ENCODE measurements at places on chromosomes 5 and 9.

- no peak for DNase-seq
Observed at GRCh38 chr9:107422189-107423185, 67.1 kb downstream of the KLF4 start.

- DNase-seq: no peak
Observed at GRCh38 chr5:56649569-56649968, 165.8 kb upstream of the MAP3K1 start.

- DNase-seq: no peak
Observed at GRCh38 chr5:25448190-25448621, 803.4 kb upstream of the CDH10 start.

- peak; percentile 14 for DNase-seq
Observed at GRCh38 chr5:178483620-178484019, 106.6 kb downstream of the COL23A1 start.

DNA sequence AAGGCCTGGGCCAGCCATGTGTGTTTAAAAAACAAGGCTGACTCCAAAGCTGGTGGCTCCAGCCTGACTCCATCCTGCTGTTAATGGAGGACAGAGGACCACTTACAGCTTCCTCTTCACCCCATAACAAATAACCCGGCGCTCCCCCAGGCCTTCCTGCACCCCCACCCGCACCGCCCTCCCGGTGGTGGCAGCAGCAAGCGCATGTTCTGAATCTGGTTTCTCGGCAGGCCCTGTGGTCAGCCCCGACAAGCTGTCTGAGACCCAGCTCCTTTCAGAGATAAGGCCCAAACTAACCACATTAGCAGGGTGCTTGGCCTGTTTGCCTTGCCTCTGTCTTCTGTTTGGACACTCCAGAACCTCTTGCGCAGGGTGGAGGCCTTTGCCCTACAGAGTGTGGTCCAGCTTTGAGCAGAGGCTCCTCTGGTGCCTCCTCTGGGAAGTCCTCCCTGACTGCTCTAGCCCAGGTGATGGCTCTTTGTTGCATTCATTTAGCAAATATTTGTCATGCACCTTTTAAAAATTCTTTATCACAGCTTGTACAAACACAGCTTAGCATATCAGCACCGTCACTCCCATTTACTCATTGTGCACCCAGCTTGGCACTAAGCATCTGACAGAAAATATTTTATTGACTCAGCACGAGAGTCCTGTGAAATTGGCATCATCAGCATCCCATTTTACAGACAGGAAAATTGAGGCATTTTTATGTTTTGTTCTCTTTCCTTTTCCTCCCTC, 78.4 kb downstream of the NDFIP1 start:
- DNase-seq: no peak

DNA sequence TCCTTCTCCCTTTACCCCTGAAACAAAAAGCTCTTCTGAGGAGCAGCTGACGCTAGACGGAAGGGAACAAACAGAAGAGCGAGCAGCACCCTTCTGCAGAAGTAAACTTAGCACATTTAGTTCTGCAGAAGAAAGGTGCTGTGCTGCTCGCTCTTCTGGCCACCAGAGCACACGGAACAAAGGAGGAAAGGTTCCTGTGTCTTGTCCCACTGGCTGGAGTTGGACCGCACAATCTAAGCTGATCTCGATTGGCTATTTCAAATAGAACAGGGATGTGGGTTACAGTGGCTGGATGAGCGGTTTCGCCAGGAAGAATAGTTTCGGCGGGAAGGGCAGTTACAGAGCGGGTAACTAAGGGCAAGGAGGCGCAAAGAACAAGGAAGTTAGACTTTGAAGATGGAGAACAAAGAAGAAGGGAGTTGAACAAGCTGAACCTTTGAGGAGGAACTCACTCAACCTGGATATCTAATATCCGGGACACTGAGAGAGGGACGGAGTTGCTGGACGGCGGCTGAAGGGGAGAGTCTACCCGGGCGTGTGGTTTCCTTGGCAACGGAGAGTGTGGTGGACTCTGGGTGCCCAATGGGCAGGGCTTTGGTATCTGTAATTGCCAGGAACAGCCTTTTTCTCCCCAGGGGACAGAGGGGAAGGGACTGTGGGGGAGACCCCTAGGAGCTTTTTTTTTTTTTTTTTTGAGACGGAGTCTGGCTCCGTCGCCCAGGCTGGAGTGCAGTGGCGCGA, 7.1 kb downstream of the GTF3C5 start:
- DNase-seq: no peak

DNA sequence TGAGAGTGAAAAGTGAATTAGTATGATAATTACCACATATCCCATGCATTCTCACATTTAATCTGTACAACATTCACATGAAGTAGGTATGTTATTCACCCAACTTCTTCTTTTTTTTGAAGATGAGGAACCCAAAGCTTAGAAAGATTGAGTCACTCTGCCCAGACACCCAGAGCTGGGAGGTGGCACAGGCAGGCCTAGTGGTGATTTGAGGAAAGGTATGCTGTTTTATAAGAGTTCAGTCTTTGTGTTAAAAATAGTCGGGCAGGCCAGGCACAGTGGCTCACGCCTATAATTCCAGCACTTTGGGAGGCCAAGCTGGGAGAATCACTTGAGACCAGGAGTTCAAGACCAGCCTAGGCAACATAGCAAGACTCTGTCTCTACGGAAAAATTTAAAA, 285.3 kb downstream of the NR3C1 start:
- DNase-seq: no peak

DNA sequence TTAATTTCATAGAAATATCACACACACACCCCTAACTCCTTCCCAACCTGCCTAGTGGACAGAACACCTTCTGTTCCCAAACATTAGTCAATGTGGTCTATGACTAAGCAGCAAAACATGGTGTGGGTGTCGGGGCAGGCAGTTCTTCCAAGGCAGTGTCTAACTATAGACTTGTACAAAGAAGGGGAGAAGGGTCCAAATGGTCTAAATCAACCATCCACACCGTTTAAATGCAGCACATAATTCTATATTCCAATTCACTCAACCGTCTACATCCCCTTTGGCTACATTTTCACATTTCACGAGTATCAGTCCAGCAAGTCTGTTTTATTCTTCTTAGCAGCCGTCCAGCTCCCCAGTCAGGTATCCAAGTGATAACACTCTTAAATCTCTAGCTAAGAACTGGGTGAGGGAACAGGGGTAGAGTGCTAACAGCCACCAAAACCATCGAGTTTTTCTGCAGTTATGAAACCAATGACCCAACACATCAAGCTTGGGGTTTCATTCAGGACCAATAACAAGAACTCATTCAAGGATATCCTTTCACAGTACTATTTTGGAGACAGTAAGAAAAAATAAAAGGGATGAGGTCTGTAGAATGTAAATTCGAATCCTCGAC, 3.3 kb downstream of the ZNF608 start:
- DNase-seq: no peak

DNA sequence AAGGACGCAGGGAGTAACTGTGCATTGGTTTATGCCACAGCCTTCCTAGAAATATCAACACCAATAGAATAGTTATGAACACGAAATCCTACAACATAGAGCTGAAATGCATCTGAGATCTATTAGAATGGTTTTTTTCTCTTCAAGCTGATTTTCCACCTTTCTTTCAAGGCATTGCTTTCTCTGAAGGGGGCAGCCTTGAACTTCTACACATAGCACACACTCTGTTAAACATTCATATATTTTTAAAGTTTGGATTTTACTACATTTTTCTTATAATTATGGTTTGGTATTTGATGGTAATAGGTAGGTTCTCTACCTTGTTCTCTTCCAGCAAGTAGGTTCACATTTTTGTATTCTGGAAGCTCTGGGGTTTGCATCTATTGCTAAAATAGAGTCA, 661.8 kb downstream of the SEMA5A start:
- DNase-seq: no peak

- no peak for DNase-seq
Observed at GRCh38 chr9:90301277-90301653, 341.4 kb downstream of the DIRAS2 start.

GRCh38 chr9:99414321-99414720, 192.2 kb downstream of the SEC61B start:
- no peak for DNase-seq

GRCh38 chr9:98909935-98910334, 33.8 kb upstream of the COL15A1 start:
- DNase-seq: no peak

GRCh38 chr5:169020102-169020501, 280.8 kb downstream of the SLIT3 start:
- no peak for DNase-seq

- no peak for DNase-seq
Observed at GRCh38 chr9:77647267-77648233, 572 bp downstream of the GNA14 start.

DNA sequence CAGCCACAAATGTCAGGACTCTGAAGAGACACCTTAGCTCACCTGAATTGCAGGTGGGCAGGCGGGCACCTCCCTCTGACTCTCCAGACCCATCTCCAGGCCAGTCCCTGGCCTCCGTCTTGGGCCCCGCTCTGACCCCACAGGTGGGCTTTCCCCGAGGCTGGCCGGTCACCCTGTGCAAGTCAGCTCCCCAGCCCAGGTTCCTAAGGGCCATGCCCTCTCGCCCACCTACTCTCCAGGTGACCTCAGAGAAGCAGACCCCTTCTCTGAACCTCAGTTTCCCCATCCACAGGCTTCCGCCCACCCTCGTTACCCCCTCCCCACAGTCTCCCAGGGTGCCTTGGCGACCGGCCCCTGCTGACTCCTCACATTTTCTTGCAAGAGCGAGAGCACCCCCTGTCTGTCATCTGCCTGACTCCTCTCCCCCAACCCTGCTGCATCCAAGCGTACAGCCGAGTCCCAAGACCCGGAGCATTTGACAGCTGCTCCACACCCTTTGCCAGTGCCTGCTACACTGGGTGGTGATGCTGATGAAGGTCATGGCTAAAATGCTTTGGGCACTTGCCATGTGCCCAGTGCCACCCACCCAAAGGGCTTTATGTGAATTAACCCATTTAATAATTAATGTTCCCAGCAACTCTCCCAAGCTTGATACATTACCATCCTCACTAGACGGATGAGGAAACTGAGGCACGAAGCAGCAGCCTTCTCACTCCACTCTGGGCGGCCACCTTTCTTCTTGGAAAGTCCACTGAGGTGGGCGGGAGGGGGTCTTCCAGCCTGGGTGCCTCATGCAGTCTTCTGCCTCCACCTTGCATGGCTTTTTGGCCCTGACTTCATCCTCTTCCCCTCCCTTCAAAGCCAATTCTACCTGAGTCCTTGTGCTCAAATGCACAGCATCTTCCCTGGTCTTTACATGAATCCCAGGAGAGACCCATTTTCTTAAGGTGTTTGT, 51.1 kb upstream of the ORM1 start:
- no peak for DNase-seq

DNA sequence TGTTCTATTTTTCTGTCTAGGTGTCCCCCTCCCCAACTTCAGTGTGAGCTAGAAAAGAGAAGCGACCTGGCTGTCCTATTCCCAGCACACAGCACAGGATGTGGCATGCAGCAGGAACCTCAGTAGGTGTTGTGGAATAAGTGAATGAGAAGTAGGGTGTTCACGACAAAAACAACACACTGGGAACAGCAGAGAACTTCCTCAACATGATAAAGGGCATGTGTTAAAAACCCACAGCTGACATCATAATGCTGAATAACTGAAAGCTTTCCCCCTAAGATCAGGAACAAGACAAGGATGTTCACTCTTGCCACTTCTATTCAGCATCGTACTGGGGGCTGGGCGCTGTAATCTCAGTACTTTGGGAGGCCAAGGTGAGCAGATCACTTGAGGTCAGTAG, 155.6 kb upstream of the ZNF618 start:
- DNase-seq: no peak

DNA sequence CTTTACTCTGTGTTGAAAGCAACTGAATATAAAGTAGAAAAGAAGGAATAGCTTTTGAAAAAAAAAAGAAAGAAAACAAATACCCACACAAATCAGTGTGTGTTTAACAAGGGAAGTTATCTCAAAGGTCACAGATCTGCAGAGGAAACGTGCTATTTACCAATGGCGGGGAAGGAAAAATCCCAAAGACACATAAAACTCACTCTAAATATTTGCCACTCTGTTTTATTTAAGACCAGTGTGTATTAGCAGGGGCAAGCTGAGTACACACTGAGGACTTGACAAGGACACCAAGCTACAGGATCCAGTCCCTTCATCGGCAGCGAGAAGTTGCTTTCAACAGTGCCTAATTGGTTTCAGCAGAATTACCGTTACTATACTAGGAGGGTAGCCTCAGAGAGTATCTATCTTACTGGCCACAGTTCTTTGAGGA, 252.5 kb downstream of the DEPDC1B start:
- no peak for DNase-seq

- no peak for DNase-seq
Observed at GRCh38 chr5:90866333-90866732, 307.7 kb downstream of the ADGRV1 start.

- no peak for DNase-seq
Observed at GRCh38 chr9:93025736-93026135, 32.8 kb upstream of the SUSD3 start.

GRCh38 chr5:166625210-166625865, 1666.1 kb upstream of the WWC1 start:
- no peak for DNase-seq

DNA sequence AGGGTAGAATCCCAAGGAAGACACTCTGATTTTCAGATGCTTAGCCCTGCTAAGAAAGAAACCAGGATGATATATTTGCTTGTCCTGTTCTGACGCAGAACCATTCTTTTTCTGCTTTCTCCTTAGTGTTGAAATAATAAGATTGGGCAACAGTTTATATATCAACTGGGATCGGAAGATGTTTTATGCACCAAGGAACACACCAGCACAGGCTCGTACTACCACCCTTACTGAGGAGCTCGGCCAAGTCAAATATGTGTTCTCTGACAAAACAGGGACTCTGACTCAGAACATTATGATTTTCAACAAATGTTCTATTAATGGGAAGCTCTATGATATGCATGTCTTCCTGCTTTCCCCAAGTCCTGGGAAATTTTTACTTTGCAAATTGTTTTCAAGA, 19.0 kb upstream of the RUSC2 start:
- DNase-seq: no peak

DNA sequence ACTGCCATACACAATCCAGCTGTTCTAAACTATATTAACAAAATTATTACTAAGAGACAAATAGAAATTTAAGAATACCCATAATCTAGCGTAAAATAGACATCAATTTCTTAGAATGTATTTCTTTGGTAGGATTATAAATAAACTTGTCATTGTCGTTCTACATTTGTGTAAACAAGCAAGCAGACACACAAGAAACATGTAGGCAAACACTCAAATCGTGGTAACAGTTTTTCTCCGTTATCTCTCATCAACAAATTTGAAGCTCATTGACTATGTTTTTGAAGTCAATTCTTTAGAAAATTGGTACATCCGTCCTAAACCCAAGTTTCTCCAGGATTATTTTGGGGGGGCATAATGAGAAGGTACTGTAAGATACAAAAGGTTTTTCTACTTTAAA, 832.2 kb downstream of the DTWD2 start:
- no peak for DNase-seq

DNA sequence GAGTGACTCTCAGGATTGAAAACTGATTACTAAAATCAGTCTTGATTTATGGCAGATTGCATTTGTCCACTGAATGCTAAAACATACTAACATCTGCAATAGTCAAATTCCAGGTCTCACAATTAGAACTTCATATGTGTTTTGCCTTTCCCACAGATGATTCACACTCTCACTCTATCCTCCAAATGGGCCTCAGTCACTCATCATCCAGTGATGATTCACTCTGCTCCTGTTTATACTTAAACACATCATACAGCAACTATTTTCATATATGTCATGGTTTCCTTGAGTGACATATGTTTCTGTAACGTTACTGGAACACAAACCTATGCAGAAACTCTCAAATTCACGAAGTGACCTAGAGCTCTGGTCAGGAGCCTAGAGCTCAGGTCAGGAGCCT, 512.9 kb downstream of the HINT1 start:
- no peak for DNase-seq
